ENCODE measurements at places on chromosomes 7 and 10. TPM values are rescaled to one million over a fixed set of nuclear protein-coding genes. Genes with fewer than 3 reads are reported as not detected.

SHH gene
- under 0.01 TPM for total RNA-seq

HOXA4 gene
- total RNA-seq, result 0.22 TPM

CLEC2L gene
- not detected for total RNA-seq

GPR26 gene
- total RNA-seq, result not detected

EZH2 gene
- 8.3 TPM for total RNA-seq

APBB1IP gene
- under 0.01 TPM for total RNA-seq

UNC5B gene
- 10.9 TPM for total RNA-seq

CCT6A gene
- 159 TPM for total RNA-seq

VSIR gene
- total RNA-seq, result 10.7 TPM

ZNF804B gene
- total RNA-seq, result not detected

CYP3A5 gene
- not detected for total RNA-seq

AKR1C4 gene
- not detected for total RNA-seq

CDC14C gene
- total RNA-seq, result not detected

- DNase-seq, result no peak
Measured at GRCh38 chr10:31999070-31999660, 57.1 kb downstream of the KIF5B start.

GRCh38 chr7:98808751-98809460 is 60.9 kb downstream of the TMEM130 start:
- no peak for DNase-seq

DNA sequence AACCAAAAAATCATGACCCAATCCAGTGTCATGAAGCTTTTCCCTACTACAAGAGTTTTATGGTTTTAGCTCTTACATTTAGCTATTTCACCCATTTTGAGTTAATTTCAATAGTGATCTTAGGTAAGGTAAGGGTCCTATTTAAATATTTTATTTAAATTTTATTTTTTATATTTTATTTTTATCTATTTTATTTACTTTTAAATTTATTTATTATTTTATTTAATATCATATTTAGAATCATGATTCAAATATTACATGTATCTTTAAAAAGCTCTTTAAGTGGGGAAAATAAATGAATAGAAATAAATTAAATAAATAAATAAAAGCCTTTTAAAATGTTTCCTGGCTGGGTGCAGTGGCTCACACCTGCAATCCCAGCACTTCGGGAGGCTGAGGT is 276.0 kb downstream of the SKIDA1 start:
- no peak for DNase-seq

DNA sequence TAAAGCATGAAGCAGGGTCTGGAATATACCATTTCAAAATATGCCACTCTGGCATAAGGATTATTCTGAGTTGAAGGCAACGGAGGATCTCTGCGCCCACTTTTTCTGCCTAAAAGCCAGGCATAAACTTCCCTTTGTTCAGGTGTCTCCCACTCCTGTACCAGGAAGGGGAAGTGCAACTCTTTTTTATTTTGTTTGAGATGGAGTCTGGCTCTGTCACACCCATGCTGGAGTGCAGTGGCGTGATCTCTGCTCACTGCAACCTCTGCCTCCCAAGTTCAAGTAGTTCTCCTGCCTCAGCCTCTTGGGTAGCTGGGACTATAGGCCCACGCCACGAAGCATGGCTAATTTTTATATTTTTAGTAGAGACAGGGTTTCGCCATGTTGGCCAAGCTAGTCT is 18.2 kb downstream of the SVIL start:
- DNase-seq, result no peak

GRCh38 chr10:71209731-71210541 is 2.4 kb upstream of the UNC5B start:
- no peak for DNase-seq

DNA sequence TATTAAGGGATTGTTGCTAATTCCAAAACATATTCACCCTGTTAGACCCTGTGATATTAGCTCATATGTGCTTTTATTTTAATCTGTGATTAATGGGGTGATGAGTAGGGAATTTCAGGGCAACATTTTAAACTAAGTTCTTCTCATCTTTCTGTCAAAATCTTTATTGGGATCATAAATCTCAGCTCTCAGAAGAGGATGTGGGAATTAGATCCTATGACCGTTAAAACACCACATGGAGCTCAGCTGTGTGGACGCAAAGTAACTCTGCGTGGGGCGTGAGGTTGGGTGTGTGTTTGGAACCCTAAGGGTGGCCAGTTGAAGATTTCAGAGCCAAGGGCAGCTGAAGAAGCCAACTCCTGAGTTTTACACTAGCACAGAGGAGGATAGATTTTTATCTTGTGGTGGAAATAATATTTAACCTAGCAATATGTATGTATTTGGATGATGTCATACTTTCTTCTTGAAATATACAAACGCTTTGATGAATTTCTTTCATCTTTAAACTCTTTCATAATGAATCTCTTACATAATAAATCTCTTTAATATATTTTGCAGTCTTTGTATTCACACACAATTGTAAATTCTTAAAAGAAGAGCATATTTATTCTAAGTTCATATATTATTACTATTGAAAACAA is 64.4 kb downstream of the EPDR1 start:
- no peak for DNase-seq

GRCh38 chr7:7861211-7861633 is 107.4 kb upstream of the GLCCI1 start:
- DNase-seq, result peak; percentile 68

GRCh38 chr10:60238759-60239100 is 150.9 kb downstream of the ANK3 start:
- no peak for DNase-seq

- DNase-seq, result no peak
Measured at GRCh38 chr10:29448125-29448524, 159.3 kb downstream of the LYZL1 start.

- no peak for DNase-seq
Measured at GRCh38 chr10:130747356-130747755, 564.2 kb downstream of the TCERG1L start.

GRCh38 chr10:23015021-23015707 is 80.2 kb upstream of the MSRB2 start:
- no peak for DNase-seq

DNA sequence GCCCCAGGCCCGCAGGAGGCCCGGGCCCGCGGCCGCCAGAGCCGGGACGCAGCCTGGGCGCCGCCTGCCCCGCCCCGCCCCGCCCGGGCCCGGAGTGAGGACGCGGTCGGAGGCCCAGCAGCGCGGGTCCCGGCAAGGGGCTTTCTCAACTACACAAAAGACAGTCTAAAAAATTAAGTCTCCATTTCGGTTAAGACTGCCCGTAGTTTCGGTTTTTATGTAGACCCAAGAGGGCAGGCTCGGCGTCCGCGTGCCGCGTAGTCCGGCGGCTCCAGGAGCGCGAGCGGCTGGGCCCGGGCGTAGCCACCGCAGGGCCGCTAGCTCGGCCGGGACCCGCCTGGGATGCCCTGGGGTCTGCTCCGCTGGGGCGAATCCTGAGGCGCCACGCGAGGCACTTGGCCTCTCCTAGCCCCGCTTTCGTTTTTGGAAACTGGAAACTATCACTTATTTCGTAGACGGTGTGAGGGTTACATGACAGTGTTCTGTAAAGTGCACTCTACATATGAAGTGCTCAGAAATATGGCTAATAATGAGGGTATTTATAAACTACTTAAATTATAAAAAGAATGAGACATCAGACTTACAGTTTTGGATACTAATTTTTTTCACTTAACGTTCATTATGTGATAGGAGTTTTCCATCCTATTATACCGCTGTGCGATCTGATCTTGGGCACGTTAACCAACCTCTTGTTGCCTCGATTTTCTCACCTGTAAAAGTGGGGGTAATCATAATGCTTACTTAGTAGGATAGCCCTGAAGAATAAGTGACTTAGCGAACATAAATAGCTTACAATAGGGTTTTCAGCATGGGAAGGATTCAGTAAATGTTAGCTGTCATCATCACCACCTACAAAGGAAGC is 573 bp downstream of the BLVRA start:
- peak; percentile 47 for DNase-seq

DNA sequence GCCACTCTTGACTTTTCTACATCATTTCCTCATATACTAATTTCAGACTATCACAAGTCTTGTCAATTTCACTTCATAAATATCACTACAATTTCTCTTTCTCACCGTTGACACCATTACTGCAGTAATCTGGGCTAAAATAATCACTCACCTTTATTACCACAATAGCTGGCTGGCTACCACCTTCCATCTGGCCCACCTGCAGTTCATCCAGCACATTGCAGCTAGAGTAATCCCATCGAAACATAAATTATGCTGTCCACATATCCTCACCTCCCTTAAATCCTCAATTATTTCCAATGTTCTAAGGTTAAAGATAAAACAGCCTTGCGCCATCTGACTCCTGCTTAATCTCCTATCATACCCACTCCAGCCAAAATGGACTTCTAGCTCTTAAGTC is 16.0 kb downstream of the DGKB start:
- DNase-seq, result no peak

DNA sequence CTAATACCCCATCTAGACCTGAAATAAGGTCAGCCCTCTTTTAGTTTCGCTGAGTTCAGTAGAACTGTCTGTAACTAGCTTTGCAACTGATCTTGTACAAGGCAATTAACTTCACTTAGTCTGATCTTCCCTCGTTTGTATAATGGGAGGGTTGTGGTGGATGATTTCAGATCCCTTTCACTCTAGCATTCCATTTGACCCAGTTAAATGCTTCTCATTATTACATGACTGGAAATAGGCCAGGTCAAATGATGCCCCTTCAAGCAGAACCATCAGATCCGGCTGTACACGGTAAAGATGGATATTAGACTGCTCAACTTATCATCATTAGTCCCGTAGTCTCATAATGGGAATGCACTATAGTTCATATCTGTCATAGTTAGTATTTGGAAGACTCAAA is 1009.0 kb downstream of the LRMDA start:
- DNase-seq, result no peak

DNA sequence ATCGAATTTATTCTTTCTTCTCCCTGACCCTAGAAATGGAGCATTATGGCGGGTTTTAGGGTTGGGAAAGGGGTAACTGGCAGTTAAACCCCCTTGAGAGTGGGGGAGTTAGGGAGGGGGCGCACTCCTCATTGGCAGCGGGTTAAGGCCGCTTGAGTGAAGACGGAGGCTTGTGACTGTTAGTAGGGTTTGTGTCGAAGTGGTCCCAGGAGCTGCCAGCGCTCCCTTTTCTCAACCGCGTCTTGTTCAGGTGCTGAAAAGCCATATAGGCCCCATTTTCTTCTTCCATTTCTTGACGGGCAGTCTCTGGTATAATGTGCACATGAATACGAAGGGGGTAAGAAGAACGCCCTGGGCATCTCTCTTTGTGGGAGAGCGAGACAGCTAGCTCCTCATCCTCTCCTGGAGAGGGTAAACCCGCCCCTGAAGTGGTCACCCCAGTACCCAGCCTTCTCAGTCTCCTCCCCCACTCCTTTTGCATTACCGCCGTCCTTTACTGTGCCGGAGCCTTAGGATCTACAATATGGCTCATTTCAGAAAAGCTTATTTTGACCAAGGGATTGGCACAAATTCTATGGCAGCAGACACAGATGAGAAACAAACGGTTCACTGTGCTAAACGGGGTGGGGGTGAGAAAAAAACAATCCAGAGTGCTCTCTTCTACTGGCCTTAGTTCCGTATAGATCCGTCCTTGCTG is 836 bp downstream of the KMT2E start:
- peak; percentile 70 for DNase-seq

GRCh38 chr7:78125884-78126283 is 327.3 kb downstream of the PHTF2 start:
- DNase-seq, result no peak

- peak; percentile 39 for DNase-seq
Measured at GRCh38 chr10:119670717-119671116, 19.5 kb downstream of the BAG3 start.

DNA sequence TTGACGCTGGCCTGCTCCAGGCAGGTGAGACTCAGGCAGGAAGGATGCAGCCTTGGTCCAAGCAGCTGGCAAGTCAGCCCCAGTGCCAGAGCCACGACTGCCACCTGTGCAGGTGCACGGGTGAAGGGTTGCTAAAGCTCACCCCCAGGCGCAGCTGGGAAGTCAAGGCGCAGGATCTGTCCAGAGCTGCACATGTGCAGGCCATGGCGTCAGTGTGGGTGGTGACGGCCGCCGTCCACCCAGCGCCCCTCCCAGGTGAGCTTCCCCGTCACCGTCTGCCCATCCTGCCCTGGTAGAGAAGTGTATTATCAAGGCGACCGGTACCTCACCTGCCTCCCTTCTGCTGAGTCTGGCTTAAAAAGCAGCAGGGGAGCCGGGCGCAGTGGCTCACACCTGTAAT is 110.1 kb downstream of the MAD1L1 start:
- DNase-seq, result no peak

DNA sequence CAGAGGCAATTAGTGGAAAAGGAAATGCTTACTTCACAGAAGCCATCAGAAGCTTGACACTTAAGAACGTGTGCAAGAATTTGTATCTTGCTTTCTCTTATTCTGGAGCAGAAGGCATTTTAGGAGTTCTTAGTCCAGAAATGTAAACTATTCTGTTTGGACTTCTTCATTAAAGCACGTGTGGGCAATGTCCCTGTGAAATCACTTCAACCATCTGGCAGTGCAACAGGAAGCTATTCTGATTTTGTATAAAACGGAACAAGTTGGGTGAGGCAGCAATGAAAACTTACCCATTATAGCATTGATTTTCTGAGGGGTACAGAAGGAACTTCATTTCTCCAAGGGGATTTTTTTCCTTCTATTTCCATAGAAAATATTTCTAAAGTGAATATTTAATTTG is 21.3 kb upstream of the ARHGAP21 start:
- peak; percentile 9 for DNase-seq

DNA sequence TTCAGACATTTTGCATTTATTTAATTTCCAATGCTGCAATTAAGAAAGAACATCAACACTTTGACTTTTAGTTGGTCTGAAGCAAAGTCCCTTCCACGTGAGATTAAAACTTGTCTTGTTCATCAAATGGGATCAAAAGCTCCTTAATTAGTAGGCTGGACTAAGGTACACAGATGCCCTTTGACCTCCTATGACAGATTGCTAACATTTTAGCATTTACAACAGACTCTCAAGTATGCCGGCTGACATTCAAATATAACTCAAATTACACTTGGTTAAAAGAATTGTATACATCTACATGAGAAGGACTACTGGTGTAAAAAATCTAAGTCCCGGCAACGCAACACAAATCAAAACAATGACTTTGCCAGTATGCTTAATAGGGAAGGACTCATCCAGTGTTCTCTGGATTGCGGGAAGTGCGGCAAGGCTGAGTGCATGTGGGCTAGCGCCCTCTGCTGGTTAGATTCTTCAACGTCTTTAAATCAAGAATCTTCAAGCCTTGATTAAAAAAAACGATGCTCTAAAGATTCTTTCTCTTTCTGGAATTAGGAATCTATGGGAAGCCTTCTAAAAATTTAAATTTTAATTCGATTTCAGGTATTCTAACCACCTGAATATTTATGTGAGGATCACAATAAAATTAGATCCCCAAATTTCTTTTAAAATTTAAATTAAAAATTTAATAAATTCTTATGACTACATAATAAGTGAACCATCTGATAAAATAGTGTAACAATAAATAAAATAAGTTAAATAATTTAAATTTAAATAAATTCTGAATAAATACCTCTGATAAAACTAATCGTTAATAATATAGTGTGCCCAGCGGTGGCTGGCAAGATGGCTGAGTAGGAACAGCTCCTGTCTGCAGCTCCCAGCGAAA is 444.7 kb downstream of the DGKB start:
- peak; percentile 81 for DNase-seq
